ENCODE measurements at places on chromosomes 6 and 20.

DNA sequence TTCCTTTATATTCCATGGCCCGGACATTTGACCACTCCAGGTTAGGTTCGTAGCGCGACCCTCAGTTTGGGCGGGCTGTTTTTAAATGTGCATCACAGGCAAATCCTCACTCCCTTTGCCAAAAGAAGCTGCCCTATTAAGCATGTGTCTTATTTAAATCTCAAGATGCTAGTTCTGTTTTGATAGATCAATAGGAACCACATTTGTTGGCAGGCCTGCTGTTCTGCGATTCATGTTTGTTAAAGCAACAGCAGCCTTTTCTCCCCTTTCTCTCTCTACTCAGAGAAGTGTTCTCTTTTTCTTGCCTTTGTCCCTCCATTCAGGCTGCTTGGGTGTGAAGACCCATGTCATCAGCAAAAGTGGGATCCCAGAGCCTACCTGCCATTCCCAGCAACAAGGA lies 212.0 kb upstream of the SSTR4 start:
- DNase-seq, result no peak

- no peak for DNase-seq
These were observed 53.0 kb downstream of the B3GAT2 start for GRCh38 chr6:70903665-70904452.

- no peak for DNase-seq
These were observed 79.4 kb upstream of the PROKR2 start for GRCh38 chr20:5395932-5396727.

- no peak for DNase-seq
These were observed 224.4 kb upstream of the SASH1 start for GRCh38 chr6:148118244-148118643.

DNA sequence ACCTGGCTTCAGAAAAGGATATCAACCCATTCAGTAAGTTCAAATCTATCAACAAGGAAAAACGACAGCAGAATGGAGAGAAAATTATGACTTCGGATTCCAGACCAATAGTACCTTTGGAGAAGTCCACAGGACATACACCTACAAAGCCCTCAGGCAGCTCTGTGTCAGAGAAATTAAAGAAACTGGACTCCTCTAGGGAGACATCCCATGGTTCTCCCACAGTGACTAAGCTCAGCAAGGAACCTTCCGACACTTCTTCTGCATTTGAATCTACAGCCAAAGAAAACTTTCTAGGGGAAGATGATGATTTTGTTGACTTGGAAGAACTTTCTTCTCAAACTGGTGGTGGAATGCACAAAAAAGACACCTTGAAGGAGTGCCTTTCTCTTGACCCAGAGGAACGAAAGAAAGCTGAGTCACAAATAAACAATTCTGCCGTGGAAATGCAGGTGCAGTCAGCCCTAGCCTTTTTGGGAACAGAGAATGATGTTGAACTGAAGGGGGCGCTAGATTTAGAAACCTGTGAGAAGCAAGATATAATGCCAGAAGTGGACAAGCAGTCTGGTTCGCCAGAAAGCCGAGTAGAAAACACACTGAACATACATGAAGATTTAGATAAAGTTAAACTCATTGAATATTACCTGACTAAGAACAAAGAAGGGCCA lies 67.4 kb upstream of the HINT3 start:
- no peak for DNase-seq

GRCh38 chr6:154245506-154245905 lies 111.1 kb downstream of the IPCEF1 start:
- DNase-seq, result no peak
